ENCODE measurements at places on chromosomes 11 and 22. TPM values are rescaled to one million over a fixed set of nuclear protein-coding genes. Genes with fewer than 3 reads are reported as not detected.

SMC1B gene
- total RNA-seq: 0.06 TPM

HOATZ gene
- total RNA-seq: not detected

C11orf21 gene
- 79.3 TPM for total RNA-seq

- no peaks in the 10 kb centered on the region for H3K4me1 ChIP-seq
- no peak for DNase-seq
- H3K4me3 ChIP-seq: no peak overlapping the region
- H3K27ac ChIP-seq: no peak overlapping the region
- H3K27me3 ChIP-seq: no peaks in the 10 kb centered on the region
- H3K36me3 ChIP-seq: no peaks in the 10 kb centered on the region
These were observed 191.6 kb upstream of the CCDC90B start for GRCh38 chr11:83477772-83478171.

DNA sequence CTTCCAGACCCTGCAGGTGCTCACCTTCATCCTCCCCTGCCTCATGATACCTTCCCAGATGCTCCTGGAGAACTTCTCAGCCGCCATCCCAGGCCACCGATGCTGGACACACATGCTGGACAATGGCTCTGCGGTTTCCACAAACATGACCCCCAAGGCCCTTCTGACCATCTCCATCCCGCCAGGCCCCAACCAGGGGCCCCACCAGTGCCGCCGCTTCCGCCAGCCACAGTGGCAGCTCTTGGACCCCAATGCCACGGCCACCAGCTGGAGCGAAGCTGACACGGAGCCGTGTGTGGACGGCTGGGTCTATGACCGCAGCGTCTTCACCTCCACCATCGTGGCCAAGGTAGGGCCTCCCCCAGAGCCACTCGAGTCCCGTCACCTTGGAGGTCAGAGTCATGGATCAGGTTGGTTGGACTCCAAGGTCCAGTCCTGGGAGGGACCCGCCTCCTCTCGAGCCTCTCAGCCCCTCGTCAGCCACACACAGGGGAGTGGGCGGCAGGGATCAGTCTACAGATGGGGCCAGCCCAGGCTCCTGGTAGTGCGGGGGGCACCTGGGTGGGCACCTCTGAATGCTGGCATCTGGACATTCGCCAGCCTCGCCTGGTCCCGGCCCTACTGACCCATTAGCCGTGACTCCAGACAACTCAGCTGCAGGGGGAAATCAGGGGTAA, 34.8 kb upstream of the SLC22A12 start:
- no peaks in the 10 kb centered on the region for H3K4me1 ChIP-seq
- H3K36me3 ChIP-seq: no peaks in the 10 kb centered on the region
- no peak for DNase-seq
- peaks cover 44% of the 10 kb centered on the region for H3K27me3 ChIP-seq
- no peak overlapping the region for H3K4me3 ChIP-seq

GRCh38 chr11:121241343-121242211, 51.0 kb upstream of the SC5D start:
- no peaks in the 10 kb centered on the region for H3K36me3 ChIP-seq
- H3K4me3 ChIP-seq: no peak overlapping the region
- no peaks in the 10 kb centered on the region for H3K4me1 ChIP-seq

DNA sequence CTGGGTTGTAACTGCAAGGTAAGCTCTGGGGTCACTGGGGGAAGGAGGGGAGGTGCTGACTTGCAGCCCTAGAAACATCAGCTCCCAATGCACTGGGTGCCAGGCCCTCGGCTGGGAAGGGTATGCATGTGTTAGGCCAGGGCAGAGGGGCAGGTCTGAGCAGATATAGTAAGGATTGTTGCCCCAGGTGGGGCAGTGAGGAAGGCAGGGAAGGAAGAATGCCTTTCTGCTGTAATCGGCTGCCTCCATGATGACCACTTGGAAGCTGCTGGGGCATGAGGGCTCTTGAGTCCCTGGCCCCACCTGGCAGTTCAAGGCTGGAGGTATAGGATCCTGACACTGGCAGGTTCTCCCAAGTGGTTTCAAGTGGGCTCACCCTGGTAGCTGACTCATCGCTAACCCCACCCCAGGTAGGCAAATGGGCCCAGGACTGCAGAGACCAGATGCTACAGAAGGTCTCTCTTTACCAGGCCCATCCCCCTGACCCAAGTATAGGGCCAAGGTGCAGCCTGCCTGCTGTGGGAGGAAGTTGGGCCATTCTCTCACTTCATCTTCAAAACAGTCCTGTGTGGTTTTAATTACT, 56.7 kb downstream of the TIMP3 start:
- DNase-seq: no peak
- H3K36me3 ChIP-seq: no peaks in the 10 kb centered on the region
- H3K27ac ChIP-seq: no peak overlapping the region
- H3K27me3 ChIP-seq: no peaks in the 10 kb centered on the region

DNA sequence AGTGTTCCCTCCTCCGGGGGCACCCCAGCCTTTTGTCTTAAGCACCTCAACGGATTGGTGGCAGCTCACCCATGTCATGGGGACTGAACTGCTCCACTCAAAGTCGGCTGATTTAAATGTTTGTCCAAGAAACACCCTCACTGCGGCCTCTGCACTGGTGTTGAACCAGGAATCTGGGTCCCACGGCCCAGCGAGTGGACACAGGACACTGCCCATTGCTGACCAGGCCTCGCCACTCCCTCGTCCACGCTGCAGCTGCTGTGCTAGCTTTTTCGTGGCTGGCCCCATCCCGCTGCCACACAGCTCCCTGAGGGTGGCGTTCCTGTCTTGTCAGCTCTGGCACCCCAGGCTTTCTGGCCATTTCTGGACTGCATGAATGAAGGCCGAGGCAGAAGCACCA, 646.2 kb downstream of the BRD1 start:
- H3K4me1 ChIP-seq: no peaks in the 10 kb centered on the region
- H3K36me3 ChIP-seq: no peaks in the 10 kb centered on the region
- no peak overlapping the region for H3K4me3 ChIP-seq
- no peak overlapping the region for H3K27ac ChIP-seq
- no peak for DNase-seq
- peaks cover 30% of the 10 kb centered on the region for H3K27me3 ChIP-seq

DNA sequence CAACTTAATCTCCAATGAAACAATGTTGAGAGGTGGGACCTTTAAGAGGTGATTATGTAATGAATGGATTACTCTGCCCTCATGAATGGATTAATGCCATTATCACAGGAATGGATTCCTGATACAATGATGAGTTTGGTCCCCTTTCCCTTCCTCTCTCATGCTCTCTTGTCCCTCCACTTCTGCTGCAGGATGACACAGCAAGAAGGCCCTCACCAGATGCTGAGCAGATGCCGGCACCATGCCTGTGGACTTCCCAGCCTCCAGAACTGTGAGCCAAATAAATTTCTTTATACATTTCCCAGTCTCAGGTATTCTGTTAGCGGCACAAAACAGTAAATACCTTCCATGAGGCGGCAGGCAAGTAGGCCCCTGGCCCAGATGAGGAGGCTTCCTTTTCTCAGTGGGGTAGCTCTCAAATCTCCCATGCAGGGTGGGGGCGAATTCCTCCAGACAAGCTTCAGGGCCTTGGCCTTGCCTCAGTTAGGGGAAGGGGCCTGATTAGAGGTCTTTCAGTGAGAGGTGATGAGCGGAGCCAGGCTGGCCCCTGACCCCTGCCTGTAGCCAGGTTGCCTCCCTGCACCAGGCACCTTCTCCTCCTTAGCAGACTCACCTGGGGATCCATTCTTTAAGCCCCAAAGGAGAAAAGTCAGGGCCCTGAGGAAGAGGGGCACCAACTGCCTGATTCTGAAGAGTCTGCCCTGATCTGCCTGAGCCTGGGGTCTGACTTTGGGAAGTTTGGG, 86.0 kb downstream of the RRM1 start:
- peaks cover 6% of the 10 kb centered on the region for H3K27me3 ChIP-seq
- H3K27ac ChIP-seq: no peak overlapping the region
- no peaks in the 10 kb centered on the region for H3K36me3 ChIP-seq

GRCh38 chr11:73156686-73157085, 14.6 kb upstream of the FCHSD2 start:
- no peak overlapping the region for H3K4me3 ChIP-seq
- H3K27ac ChIP-seq: no peak overlapping the region
- no peak for DNase-seq
- H3K4me1 ChIP-seq: peaks cover 31% of the 10 kb centered on the region
- no peaks in the 10 kb centered on the region for H3K36me3 ChIP-seq
- no peaks in the 10 kb centered on the region for H3K27me3 ChIP-seq
